Stimulated activated CD4-positive, alpha-beta T cell treated with anti-CD3 and anti-CD28 coated beads, Interleukin-12 subunit alpha, Interleukin-12 subunit beta, amount 100 ng/mL, for 24 hours (primary cell): ENCODE measurements at places on chromosomes 5 and 9.

DNA sequence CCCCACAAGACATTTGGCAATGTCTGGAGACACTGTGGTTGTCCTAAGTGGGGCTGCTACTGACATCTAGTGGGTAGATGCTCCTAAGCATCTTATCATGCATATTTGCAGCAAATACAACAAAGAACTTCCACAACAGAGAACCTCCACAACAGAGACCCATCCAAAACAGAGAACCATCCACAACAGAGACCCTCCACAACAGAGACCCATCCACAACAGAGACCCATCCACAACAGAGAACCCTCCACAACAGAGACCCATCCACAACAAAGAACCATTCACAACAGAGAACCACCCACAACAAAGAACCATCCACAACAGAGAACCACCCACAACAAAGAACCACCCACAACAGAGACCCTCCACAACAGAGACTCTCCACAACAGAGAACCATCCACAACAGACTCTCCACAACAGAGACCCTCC, 32.8 kb downstream of the ARPC5L start:
- DNase-seq, result no peak

DNA sequence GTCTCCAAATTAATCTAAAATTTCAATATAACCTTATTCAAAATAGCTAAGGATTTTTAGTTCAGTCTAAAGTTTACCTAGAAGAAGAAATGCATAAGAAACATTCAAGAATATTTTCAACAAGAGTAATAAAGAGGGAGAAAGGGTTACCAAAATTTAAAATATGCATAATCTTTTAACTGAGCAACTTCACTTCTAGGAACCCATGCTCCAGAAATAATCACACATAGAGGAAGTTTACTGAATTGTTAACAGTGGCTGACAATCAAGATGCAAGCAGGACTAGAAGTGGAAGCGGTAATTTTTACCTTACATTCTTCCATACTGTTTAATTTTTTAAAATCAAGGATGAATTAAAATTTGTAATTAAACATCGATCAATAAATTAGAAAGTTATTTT, 1.9 kb downstream of the PJA2 start:
- DNase-seq, result no peak

DNA sequence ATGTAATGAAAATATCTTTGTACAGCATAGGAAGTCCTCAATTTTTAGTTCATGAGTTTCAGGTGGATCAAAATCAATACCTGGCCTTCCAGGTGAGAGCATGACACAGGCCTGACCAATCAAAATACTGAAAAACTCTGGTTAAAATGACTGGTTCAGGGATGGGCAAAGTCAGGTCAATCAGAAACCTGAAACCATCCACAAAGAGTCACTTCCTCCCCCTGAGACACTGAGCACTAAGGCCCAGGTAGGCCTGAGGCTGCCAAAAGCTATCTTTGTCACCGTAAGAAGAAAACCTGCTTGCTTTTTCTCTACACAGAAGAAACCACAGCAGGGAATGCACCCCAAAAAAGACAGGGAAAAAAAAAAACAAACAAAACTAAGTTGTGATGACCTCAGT, 444.8 kb downstream of the TLR4 start:
- DNase-seq, result no peak

- DNase-seq, result no peak
Measured at GRCh38 chr5:3531320-3531986, 64.2 kb upstream of the IRX1 start.

DNA sequence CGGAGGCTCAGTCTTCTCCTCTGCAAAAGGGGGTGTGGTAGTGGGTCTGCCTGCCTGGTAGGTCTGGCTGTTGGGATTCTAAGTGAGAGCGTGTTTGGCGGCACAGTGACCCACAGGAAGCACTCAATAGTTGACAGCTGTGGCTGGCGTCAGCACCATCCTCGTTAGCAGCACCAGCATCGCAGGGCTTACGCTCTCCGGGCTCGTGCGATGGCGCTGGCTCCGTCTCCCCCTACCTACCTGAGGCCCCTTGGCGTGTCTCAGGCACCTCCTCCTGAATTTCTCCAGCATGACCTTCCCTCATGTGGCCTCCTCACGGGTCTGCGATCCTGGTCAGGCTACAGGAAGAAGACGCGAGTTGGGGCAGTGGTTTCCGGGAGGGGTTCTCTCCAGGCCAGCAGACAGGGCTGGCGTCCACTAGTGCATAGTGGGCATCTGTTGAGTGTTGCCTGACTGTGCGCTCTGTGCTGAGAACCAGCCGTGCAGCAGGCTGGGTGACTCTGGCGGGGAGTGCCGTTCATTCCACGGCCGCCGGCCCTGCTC, 66.9 kb downstream of the HMCN2 start:
- no peak for DNase-seq

- DNase-seq, result no peak
Measured at GRCh38 chr5:74394916-74395880, 245.3 kb downstream of the ENC1 start.

- DNase-seq, result no peak
Measured at GRCh38 chr5:90161414-90161813, 248.1 kb downstream of the CETN3 start.

DNA sequence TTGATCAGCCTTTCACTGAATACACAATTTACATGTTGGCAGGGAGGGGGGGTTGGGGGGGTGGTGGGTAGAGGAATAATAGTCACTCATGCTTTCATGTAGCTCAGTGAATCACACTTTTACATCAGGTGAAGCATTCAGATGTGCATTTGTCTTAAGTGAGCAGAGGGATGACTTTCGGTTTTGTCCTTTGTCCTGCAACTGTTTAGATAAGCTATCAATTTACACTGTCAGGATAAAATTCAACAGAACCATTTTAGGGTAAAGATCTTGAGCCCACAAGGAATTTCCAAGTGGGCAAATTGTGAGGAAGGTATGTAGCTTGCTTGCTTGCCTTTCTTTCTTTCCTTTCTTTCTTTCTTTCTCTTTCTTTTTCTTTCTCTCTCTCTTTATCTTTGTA, 576.2 kb downstream of the MTRR start:
- DNase-seq, result no peak

DNA sequence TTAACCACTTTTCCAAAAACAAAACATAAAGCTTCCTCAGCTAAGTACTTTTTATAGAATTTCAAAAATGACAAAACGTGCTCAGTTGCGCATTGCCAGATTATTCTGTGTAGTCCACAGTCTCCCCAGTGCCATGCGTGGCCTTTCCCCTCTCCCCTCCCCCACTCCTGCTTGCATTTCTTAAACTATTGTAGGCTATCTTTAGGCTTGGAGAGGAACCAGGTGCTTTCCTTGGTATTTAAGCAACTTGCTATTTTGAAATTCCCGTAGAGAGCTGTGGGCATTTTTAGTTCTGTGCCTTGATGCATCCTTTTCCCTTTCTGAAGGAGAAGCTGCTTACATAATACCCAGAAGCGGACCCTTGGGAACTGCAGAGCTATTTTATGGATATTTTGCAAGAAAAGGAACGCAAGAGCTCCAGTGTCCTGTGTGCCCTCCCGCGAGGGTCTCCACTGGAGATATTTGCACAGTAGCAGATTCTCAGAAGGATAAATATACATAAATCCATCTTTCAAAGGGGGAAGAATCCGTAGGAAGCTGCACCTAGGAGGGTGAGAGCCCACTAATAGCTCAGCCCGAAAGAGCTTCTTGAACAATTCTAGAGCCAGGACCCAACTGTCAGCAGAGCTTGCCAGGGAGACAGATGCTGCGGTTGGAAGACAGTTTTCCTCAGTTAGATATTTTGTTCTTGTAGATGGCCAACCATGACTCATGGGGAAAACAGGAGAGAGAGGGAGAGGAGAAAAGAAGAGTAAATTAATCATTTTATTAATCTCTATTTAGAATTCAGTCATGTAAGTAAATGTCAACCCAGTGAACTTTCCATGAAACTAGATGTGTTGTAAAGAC, 1298.3 kb upstream of the WWC1 start:
- no peak for DNase-seq

- no peak for DNase-seq
Measured at GRCh38 chr5:170745481-170746071, 37.9 kb upstream of the GABRP start.

GRCh38 chr5:113084402-113085083, 107.9 kb downstream of the DCP2 start:
- no peak for DNase-seq

DNA sequence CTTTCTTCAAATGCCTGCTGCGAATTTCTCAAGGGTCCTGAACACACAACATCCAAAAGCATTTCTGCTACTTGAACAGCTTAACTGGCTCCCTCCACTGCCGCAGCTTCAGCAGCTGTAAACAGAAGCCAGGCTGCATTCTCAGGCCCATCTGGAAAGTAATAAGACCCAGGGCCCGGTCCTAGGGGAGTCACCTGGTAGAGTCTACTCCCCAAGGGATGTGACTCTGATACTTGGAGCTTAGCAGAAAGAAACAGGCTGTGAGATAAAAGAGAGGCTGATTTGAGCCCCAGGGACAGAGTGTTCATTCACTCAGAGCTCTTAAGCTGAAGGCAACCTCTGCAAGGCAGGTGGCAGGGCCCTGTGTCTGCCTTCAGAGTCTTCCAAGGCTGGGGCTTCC, 356.8 kb downstream of the SPOCK1 start:
- no peak for DNase-seq

DNA sequence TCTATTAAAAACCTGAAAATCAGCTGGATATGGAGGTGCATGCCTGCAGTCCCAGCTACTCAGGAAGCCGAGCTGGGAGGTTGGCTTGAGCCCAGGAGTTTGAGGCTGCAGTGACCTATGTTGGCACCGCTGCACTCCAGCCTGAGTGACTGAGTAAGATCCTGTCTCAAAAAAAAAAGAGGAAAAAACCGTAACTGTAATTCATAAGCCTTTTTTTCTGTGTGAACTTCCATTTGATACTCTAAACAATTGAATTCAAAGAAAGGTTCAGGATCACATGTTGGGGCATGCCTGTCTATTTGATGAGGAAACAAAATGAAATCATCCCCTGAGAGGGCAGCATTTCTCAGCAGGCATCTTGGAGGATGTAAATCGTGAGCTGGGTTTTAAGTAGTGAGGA, 38.8 kb downstream of the ITGA2 start:
- DNase-seq, result no peak

DNA sequence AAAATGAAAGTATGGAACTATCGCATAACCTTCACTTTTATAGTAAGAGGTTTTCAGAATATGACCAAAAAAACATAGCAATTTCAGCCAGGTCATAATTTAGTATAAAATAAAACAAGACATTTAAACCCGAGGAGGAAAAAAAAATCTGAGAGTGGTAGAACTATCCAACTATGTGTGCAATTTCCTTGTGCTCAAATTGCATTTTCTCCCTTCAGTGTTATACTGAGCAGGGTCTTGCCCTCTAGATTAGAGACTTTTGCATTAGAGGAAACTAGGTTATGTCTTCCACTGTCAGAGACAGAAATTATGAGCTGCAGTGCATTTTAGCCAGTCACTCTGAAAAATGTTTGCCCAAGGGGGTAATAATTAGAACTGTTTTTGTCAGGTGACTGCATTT, 330.6 kb downstream of the NR2F1-AS1 start:
- DNase-seq, result no peak

DNA sequence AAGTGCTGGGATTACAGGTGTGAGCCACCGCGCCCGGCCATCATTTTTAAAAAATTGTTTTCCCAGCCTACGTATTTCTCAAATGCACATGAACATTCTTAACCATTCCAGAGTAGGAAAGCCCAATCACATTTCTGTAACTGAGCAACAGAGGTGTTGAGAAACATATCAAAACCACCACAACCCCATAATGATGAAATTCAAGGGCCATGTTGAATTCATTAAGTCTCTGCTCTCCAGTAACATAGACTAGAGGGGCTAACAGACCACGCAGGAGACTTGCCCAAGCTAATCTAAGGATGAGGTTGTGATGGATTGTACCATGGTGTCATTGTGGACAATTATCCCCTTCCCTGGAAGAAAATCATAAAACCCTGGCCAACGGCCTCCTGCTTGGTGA, 52.9 kb downstream of the MYO10 start:
- DNase-seq, result no peak

DNA sequence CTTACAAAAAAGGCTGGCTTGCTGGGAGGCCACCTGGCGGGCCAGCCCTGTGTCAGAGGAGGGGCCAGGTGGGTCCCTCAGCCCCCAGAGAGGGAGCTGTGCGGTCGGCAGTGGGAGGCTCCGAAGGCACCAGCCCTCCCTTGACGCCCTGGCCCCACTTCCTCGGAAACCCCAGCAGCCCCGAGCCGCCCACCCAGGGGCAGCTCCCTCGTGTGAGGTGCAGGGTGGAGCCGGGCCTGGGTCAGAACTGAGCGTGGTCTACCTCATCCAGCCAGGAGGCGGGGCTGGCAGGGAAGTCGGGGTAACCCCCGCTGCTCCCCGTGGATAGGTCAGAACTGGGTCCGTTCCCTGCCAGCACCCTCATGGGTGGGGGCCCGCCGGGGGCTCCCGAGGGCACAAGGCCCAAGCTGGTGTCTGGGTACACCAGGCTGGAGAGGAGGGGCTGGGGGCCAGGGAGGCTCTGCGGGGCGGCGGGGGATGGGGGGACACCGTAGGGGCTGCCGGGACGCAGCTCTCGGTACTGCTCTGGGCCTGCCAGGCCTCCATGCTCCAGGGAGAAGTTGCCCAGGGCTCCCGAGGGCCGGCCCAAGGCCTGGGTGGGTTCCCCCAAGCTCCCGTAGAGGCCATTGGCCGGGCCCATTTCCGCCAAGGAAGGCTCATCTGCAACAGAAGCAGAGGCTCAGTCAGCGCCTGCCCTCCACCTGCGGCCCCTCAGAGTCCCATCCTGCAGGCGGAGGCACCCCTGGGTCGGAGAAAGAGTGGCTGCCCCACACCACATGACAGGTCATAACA, 7.6 kb downstream of the LHX3 start:
- no peak for DNase-seq

DNA sequence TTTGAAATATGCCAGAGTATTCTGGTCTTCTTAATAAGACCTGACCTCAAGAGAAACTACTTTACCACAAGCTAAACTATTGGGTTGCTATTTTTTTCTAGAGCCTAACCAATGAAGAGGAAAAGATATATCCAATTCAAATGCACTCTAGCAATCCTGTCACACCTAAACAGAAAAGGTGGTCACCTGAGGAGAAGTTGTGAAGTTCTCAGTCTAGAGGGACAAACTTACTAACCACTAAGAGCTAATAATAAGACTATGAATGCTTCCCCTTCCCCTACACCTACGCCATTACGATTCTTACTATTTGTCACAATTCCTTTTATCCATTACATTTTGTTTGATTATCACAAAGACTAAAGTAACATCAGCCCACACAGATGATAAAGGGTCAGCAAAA, 29.7 kb downstream of the RLN2 start:
- DNase-seq, result no peak

DNA sequence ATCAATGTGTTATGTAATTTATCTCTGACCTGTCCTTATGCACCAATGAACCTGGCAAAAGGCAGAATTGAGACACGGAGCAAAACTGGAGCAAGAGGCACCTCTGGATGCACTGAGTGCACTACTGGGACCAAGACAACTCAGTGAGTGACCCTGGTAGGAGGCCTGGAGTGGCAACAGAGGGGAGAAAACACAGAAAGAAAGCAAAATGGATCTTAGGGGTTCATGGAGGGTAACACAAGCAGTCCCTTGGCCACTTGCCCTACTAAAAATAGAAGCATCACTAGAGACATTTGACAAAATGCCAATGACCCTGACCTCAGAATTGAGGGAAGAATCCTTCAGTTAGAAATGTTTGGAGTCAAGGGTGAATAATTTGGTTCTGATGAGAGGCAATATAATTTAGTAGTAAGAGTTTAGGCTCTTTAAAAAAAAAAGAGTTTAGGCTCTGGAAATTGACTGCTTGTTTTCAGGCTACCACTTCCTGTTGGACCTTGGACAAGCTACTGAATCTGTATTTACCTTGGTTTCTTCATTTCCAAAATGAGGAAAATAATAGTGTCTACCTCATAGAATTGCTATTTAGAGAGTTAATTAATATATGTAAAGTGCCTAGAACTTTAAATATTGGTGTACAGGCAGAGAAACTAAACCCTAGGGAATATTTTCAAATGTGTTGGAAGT, 234.9 kb upstream of the TARS1 start:
- no peak for DNase-seq

- DNase-seq, result no peak
Measured at GRCh38 chr9:89678396-89679015, 73.7 kb downstream of the GADD45G start.
